Activated B cell treated with CpG ODN at 0.5 μM for 24 hours (primary cell): ENCODE measurements at places on chromosomes 4 and X. TPM values are rescaled to one million over a fixed set of nuclear protein-coding genes. Genes with fewer than 3 reads are reported as not detected.

GRCh38 chr4:148004228-148004857 lies 272.5 kb downstream of the ARHGAP10 start:
- H3K4me3 ChIP-seq = no peak overlapping the region
- H3K27me3 ChIP-seq = no peaks in the 10 kb centered on the region
- no peaks in the 10 kb centered on the region for H3K4me1 ChIP-seq
- DNase-seq = no peak
- H3K36me3 ChIP-seq = no peaks in the 10 kb centered on the region

DNA sequence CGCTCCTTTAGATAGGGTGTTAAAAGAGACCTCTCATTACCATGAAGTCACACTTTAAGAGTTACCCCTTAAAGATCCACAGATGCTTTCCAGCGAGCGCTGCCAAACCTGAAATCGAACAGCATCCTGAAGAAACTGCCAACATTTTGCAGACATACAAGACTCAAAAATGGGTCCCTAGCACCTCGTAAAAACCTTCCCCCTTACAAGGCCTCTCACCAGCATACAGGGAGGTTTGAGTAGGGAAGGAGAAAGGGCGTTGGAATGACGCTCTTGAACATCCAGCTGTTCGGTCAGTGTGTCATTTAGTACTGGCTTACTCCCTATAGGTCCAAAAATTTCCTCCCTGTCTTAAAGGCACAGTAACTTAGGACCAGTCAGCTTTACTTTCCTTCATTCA lies 45.3 kb upstream of the PGRMC1 start:
- H3K27me3 ChIP-seq = peaks cover 3% of the 10 kb centered on the region
- no peak overlapping the region for H3K4me3 ChIP-seq
- H3K36me3 ChIP-seq = no peaks in the 10 kb centered on the region
- H3K27ac ChIP-seq = no peak overlapping the region
- DNase-seq = no peak
- H3K4me1 ChIP-seq = no peaks in the 10 kb centered on the region

GRCh38 chr4:25215511-25215910 lies 18.3 kb upstream of the PI4K2B start:
- no peak overlapping the region for H3K27ac ChIP-seq
- H3K4me1 ChIP-seq = no peaks in the 10 kb centered on the region
- H3K36me3 ChIP-seq = peaks cover 10% of the 10 kb centered on the region
- H3K27me3 ChIP-seq = no peaks in the 10 kb centered on the region

- no peaks in the 10 kb centered on the region for H3K27me3 ChIP-seq
- peaks cover 2% of the 10 kb centered on the region for H3K36me3 ChIP-seq
- H3K4me1 ChIP-seq = peaks cover 70% of the 10 kb centered on the region
Observed at GRCh38 chr4:38759113-38759789, 23.5 kb downstream of the TLR10 start.

DNA sequence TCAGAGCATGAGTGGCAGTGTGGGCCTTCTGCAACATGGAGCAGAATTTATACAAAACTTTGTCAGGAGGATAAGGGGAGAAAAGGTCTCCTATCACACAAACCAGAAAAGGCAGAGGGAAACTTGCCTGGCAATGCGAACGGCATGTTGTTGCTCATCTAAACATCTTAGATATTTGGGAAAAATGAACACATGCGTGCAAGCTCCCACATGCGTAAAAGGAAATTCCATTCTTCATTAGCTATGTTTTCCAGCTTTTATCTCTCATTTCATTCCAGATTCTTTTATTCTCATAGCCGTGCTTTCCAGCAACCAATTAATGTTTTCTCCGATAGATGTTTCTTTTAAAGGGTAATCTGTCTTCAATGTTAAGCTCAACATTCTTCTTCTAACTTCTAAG lies 31.3 kb upstream of the GBA3 start:
- H3K36me3 ChIP-seq = no peaks in the 10 kb centered on the region
- no peak overlapping the region for H3K27ac ChIP-seq
- no peak for DNase-seq

GRCh38 chr4:133263104-133263503 lies 114.0 kb downstream of the PCDH10 start:
- no peaks in the 10 kb centered on the region for H3K36me3 ChIP-seq
- H3K4me3 ChIP-seq = no peak overlapping the region
- H3K27ac ChIP-seq = no peak overlapping the region
- H3K4me1 ChIP-seq = no peaks in the 10 kb centered on the region

DNA sequence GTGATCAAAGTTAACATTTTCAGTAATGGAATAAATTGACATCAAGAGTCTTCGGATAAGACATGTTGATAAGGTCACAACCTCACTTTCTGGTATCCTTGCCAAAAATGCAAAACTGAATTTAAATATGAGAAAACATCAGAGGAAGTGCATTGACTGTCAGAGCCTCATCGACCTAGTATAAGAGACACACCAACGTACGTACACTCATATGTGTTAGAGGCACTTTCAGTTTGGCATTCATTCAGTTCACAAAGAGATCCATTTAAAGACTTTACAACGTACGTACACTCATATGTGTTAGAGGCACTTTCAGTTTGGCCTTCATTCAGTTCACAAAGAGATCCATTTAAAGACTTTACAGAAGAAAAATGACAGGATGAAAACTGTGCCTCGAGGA lies 280.3 kb downstream of the INPP4B start:
- no peaks in the 10 kb centered on the region for H3K27me3 ChIP-seq
- H3K4me1 ChIP-seq = no peaks in the 10 kb centered on the region

DNA sequence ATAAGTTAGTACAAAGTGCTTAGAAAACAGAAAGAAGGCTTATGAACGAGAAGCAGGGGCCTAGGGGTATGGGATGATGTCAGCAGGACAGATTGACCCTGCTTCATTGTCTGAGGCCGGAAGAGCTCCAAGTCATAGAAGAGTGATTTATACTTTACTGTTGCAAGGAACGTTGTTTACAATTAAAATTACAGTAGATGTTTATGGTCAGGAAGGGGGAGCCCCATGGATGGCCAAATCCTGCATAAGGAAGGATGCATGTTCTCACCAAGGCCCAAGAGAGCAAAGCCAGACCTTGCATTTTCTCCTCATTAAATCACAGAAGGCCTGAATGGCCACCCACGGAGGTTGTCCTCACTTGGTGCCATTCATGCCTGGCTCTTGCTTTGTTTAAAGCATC lies 115.3 kb downstream of the LDB2 start:
- H3K27ac ChIP-seq = no peak overlapping the region
- no peaks in the 10 kb centered on the region for H3K36me3 ChIP-seq
- no peaks in the 10 kb centered on the region for H3K27me3 ChIP-seq
- no peaks in the 10 kb centered on the region for H3K4me1 ChIP-seq

GRCh38 chr4:13143222-13144070 lies 340.7 kb downstream of the RAB28 start:
- no peak for DNase-seq
- no peak overlapping the region for H3K27ac ChIP-seq
- no peak overlapping the region for H3K4me3 ChIP-seq
- no peaks in the 10 kb centered on the region for H3K4me1 ChIP-seq
- H3K27me3 ChIP-seq = no peaks in the 10 kb centered on the region
- H3K36me3 ChIP-seq = no peaks in the 10 kb centered on the region

DNA sequence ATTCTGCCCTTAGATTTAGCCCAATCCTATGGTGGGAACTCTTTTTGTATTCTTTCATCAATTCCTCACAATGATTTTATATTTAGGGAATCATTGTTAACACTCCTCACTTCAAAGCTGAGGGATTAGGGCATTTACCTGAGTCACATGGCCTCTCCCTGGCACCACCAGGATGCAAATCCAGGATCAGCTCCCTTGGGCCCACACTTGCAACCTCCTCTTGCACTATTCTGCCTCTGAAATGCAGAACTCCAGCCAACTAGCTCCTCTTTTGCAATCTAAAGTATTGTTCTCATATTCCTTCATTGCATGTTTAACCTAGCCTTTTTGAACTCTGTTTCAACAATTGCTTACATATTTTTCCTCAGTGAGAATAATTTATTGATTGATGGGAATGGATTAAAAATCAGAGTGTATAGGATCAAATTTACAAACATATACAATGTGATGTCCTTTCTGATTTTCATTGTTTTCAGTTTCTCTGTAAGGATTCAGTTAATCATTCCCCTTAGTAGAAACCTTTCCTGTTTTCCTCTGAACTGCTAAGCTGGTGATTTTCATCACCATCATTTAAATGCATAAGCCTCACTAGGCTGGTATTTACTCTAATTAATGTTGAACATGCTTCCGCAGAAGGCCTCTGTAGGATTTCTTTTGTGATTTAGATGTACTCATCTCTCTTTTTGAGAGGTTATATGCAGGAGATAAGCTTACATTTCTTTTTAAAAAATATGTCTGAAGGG lies 3.3 kb upstream of the RELL1 start:
- H3K27me3 ChIP-seq = peaks cover 7% of the 10 kb centered on the region
- no peak overlapping the region for H3K4me3 ChIP-seq
- DNase-seq = no peak
- H3K36me3 ChIP-seq = no peaks in the 10 kb centered on the region
- H3K27ac ChIP-seq = no peak overlapping the region

DNA sequence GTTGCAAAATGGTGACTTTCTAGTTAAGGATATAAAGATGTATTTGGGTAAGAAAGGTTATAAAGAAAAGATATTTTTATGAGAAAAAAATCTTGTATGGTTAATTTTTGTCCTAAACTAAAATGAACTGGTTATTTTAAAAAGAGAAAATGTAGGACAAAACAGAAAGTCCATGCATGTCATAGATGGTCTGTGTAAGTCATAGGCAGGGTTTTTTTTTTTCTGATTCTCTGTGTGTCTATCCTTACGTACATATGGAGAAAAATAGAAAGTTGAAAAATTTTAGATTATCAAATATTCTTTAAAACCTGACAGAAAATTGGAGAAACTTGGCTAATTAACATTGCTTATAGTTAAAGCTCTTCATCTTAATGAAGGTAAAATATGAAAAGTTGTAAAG lies 493.4 kb downstream of the IQCM start:
- DNase-seq = no peak
- no peaks in the 10 kb centered on the region for H3K27me3 ChIP-seq
- no peak overlapping the region for H3K27ac ChIP-seq
- H3K4me1 ChIP-seq = no peaks in the 10 kb centered on the region
- H3K4me3 ChIP-seq = no peak overlapping the region

- H3K4me1 ChIP-seq = no peaks in the 10 kb centered on the region
- DNase-seq = no peak
- H3K4me3 ChIP-seq = no peak overlapping the region
- H3K27ac ChIP-seq = no peak overlapping the region
- H3K27me3 ChIP-seq = no peaks in the 10 kb centered on the region
Observed at GRCh38 chrX:85026170-85026569, 22.5 kb downstream of the APOOL start.

DNA sequence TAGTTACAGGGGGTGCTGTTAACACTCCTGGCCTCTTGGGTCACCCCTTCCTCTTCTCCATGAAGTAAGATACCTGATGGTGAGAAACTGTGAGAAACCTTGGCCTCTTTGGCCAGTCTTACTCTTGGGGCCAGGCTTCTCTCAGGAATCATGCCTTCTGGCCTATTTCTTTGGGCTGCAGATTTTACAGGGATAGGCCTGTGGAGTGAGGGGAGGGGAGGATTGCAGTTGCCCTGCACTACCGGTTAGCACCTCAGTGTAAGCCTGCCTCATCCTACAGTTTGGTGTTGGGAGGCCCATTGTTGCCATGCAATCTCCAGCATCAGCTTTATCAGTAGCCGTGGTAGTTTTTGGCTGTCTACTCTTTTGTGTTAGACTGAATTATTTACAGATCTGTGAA lies 7.6 kb upstream of the PGRMC2 start:
- no peak overlapping the region for H3K4me3 ChIP-seq
- no peak overlapping the region for H3K27ac ChIP-seq

DNA sequence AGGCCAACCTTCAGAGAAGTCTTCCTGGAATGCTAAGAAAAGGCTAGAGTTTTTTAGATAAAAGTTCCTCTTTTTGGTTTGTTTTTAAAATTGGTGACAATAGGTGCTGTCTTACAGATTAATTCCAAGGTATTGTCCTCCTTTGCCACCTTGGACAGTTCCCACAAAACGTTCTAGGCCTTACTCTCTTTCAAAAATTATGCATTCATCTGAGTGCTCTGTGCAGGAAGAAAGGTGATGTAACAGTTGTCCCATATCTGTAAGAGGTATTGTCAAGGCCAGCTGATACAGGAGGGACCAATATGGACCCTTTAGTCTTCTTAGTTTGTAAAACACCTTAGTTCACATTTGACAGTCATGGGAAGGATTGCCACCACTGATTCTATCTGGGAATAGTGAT lies 15.9 kb upstream of the CXCL5 start:
- no peak overlapping the region for H3K27ac ChIP-seq
- H3K27me3 ChIP-seq = peaks cover 3% of the 10 kb centered on the region
- H3K36me3 ChIP-seq = no peaks in the 10 kb centered on the region
- no peak for DNase-seq
- H3K4me1 ChIP-seq = no peaks in the 10 kb centered on the region
- no peak overlapping the region for H3K4me3 ChIP-seq

- H3K27me3 ChIP-seq = no peaks in the 10 kb centered on the region
- H3K36me3 ChIP-seq = no peaks in the 10 kb centered on the region
- no peak overlapping the region for H3K27ac ChIP-seq
- no peak overlapping the region for H3K4me3 ChIP-seq
Observed at GRCh38 chrX:13250826-13251580, 68.8 kb downstream of the ATXN3L start.

GRCh38 chrX:13898083-13898482 lies 81.2 kb upstream of the GPM6B start:
- no peak overlapping the region for H3K4me3 ChIP-seq
- DNase-seq = no peak
- H3K4me1 ChIP-seq = no peaks in the 10 kb centered on the region

DNA sequence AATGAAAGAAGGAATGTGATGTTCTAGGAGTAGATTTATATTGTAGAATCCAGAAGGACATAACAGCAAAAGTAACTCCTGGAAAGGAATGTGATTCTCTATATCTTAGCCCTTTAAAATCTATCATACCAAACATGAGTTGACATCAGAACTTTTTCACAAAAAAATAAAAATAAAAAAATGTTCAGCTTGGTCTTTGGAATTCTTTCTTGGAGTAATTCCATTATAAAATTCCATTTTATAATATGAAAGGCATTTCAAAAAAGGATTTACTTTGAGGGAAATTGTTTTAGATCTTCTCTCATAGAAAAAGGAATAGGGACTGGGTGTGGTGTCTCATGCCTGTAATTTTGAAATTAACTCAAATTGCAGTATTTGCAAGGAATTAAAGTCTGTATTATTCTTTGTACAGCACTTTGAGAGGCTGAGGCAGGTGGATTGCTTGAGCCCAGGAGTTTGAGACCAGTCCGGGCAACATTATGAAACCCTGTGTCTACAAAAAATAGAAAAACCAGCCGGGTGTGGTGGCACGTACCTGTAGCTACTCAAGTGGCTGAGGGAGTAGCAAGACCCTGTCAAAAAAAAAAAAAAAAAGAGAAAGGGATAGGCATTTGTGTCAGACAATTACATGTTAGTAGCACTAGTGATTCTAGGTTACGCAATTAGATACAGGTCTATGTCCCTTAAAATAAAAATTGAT lies 134.9 kb downstream of the SLC4A4 start:
- no peaks in the 10 kb centered on the region for H3K4me1 ChIP-seq
- H3K27ac ChIP-seq = no peak overlapping the region
- no peaks in the 10 kb centered on the region for H3K36me3 ChIP-seq
- DNase-seq = no peak
- H3K27me3 ChIP-seq = no peaks in the 10 kb centered on the region
- H3K4me3 ChIP-seq = no peak overlapping the region

GRCh38 chr4:3387943-3388361 lies 53.8 kb upstream of the HGFAC start:
- DNase-seq = peak; percentile 46
- H3K27me3 ChIP-seq = peaks cover 5% of the 10 kb centered on the region
- H3K4me1 ChIP-seq = peaks cover 51% of the 10 kb centered on the region
- no peaks in the 10 kb centered on the region for H3K36me3 ChIP-seq

Gene XG
- not detected in 2 replicates for total RNA-seq

Gene FAM156B
- total RNA-seq = 14.4 and 16.8 TPM in 2 replicates

Gene TMPRSS11D
- total RNA-seq = not detected in 2 replicates

Gene USP17L12
- total RNA-seq = not detected in 2 replicates

Gene MYOZ2
- not detected in 2 replicates for total RNA-seq

Gene RWDD4
- 14.6 and 15.4 TPM in 2 replicates for total RNA-seq

Gene COX7B2
- not detected in 2 replicates for total RNA-seq

Gene RBMX
- total RNA-seq = 259 and 260 TPM in 2 replicates

Gene GABRB1
- total RNA-seq = not detected in 2 replicates
